ENCODE measurements at places on chromosomes 16 and 17. TPM values are rescaled to one million over a fixed set of nuclear protein-coding genes. Genes with fewer than 3 reads are reported as not detected.

ZG16 gene
- 0.02 TPM for polyA plus RNA-seq

WSB1 gene
- polyA plus RNA-seq: 64.4 TPM

CFAP20 gene
- 7.0 TPM for polyA plus RNA-seq

HYDIN gene
- polyA plus RNA-seq: 0.20 TPM

TVP23B gene
- 44.5 TPM for polyA plus RNA-seq

EPOP gene
- polyA plus RNA-seq: 1.1 TPM

ZNF423 gene
- 0.53 TPM for polyA plus RNA-seq

CENPX gene
- polyA plus RNA-seq: 117 TPM

SPATA22 gene
- polyA plus RNA-seq: 0.02 TPM

NOS2 gene
- 0.04 TPM for polyA plus RNA-seq

PLLP gene
- polyA plus RNA-seq: 28.0 TPM

ST6GALNAC2 gene
- 20.2 TPM for polyA plus RNA-seq

TMED6 gene
- polyA plus RNA-seq: not detected

TP53TG3F gene
- 0.07 TPM for polyA plus RNA-seq

SLFN12L gene
- polyA plus RNA-seq: 0.25 TPM

CCL23 gene
- 1.3 TPM for polyA plus RNA-seq

KCNJ12 gene
- polyA plus RNA-seq: 0.09 TPM

MAP2K6 gene
- polyA plus RNA-seq: 3.6 TPM

SULT1A4 gene
- 5.7 TPM for polyA plus RNA-seq

GGT6 gene
- 49.5 TPM for polyA plus RNA-seq

MATCAP1 gene
- polyA plus RNA-seq: 30.5 TPM

PRSS21 gene
- 1.8 TPM for polyA plus RNA-seq

AATK gene
- polyA plus RNA-seq: 1.2 TPM

NDE1 gene
- 11.6 TPM for polyA plus RNA-seq

FBXO39 gene
- 0.61 TPM for polyA plus RNA-seq

SLC46A1 gene
- polyA plus RNA-seq: 0.86 TPM

ABCA10 gene
- 5.4 TPM for polyA plus RNA-seq

NME2 gene
- 840 TPM for polyA plus RNA-seq

KCNJ2 gene
- 3.1 TPM for polyA plus RNA-seq

CHMP6 gene
- polyA plus RNA-seq: 26.7 TPM

PRSS53 gene
- 2.9 TPM for polyA plus RNA-seq

DNAJA2 gene
- polyA plus RNA-seq: 31.1 TPM

KLHL10 gene
- 0.39 TPM for polyA plus RNA-seq

MT1F gene
- polyA plus RNA-seq: 11.0 TPM

C17orf107 gene
- polyA plus RNA-seq: 0.58 TPM

TBC1D3 gene
- not detected for polyA plus RNA-seq

ADGRG1 gene
- polyA plus RNA-seq: 30.9 TPM

GNAO1 gene
- polyA plus RNA-seq: 1.0 TPM

WNT9B gene
- 0.06 TPM for polyA plus RNA-seq

KRTAP4-9 gene
- not detected for polyA plus RNA-seq

OR1A1 gene
- polyA plus RNA-seq: not detected

ERN2 gene
- polyA plus RNA-seq: 0.20 TPM

TEDC2 gene
- 3.7 TPM for polyA plus RNA-seq

OTOA gene
- polyA plus RNA-seq: not detected

CA10 gene
- not detected for polyA plus RNA-seq

KCNH4 gene
- 0.02 TPM for polyA plus RNA-seq

RPRML gene
- not detected for polyA plus RNA-seq

SYCE1L gene
- polyA plus RNA-seq: 2.6 TPM

CLEC18B gene
- polyA plus RNA-seq: 11.8 TPM

CDRT4 gene
- 11.3 TPM for polyA plus RNA-seq

PIRT gene
- polyA plus RNA-seq: not detected

LCAT gene
- polyA plus RNA-seq: 6.2 TPM

ENPP7 gene
- not detected for polyA plus RNA-seq

CD300C gene
- 0.14 TPM for polyA plus RNA-seq

HS3ST2 gene
- 0.08 TPM for polyA plus RNA-seq

NTN1 gene
- polyA plus RNA-seq: 12.3 TPM

CDH13 gene
- 1.3 TPM for polyA plus RNA-seq

CCDC200 gene
- not detected for polyA plus RNA-seq

SLC5A10 gene
- polyA plus RNA-seq: 0.36 TPM

PRSS27 gene
- 500 TPM for polyA plus RNA-seq

Data from esophagus (tissue), 2 donors.